Femur (tissue), 1 donor: ENCODE measurements at places on chromosomes 2 and 18.

GRCh38 chr2:121705390-121705789, 31.3 kb downstream of the NIFK start:
- no peak for DNase-seq

DNA sequence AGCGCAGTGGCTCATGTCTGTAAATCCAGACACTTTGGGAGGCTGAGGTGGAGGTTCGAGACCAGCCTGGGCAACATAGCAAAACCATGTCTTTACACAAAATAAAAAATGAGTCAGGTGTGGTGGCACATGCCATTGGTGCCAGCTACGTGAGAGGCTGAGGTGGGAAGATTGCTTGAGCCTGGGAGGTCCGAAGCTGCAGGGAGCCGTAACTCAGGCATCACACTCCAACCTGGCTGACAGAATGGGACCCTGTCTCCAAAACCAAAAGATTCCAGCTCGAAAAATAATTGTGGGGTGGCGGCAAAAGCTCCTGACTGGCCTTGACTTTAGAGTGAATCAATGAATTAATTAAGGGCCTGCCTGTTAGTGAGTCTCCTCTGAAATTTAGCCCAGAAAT, 1.2 kb upstream of the ALPP start:
- DNase-seq = no peak

DNA sequence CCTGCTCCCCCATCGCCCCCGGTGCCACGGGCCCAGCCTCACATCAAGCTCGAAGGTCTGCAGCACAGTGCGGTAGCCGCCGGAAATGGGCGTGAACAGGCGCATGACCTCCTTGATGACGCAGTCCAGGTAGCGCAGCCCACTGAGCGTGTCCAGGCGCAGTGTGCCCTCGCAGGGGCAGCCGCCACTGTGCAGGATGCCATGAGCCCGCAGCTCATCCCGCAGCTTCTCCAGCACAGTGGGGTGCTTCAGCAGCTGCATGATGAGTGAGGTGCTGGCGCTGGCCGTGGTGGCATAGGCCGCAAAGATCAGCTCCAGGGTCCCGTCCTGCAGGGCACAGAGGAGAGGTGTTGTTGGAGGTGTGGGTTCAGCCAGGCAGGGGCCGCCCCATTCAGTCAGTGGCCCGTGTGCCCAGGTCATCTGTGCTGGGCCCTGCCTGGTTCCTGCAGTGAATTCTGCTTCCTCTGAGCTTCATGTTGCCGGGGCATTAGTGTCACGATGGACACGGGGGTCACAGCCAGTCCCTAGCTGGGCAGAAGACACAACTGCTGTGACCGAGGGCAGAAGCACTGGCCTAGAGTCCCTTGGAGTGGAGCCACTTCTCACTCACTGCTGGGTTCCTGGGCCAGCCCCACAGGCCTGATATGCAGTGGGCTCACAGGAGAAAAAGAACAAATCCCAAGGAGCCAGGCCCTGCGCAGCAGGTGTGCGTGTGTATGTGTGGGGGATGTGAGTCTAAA, 14.5 kb downstream of the CYP26B1 start:
- DNase-seq = no peak

DNA sequence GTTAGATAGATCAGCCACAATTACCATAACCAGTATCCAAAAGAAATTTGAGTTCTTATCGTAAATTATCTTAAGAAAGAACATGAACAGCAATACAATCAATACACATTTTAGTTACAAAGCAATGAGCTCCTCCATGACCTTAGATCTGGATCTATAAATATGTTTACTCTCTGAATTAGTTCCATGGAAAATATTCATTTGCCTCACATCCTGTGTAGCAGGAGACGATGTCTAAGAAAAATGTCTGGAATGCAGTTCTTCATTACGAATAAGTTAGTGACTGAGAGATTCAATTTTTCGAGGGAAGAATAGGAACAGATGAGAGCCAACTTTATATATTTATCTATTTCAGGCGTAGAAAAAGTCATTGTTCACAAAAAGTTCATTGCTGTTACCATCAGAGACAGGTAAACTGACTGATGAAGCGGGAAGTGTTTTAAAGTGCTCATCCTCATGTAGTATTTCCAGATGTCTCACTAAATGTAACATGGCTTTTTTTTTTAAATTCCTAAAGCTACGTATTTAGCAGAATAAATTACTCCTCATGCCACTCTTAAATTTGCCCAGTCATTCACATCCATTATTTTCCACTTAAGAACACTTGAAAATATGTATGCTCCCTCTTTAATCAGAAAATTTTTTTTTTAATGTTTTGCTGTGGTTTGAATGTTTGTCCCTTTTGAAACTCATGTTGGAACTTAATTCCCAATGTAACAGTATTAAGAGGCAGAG, 106.5 kb upstream of the SCN1A start:
- DNase-seq = no peak

DNA sequence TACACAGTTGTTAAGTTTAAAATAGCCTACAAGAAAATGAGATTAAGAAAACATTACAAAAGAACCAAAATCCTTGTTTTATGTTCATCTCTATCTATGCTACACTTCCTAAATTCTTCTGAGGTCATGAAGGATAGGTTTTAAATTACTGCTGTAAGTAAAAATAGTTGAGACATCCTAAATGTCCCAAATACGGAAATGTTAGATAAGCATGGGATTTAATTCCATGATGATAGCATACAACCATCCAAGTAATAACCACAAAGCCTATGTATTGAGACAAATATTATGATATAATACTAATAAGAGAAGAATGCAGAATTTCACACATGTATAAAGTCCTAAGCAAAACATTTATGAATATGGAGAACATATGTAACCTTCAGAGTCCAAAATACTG, 34.1 kb downstream of the PIEZO2 start:
- DNase-seq = no peak

DNA sequence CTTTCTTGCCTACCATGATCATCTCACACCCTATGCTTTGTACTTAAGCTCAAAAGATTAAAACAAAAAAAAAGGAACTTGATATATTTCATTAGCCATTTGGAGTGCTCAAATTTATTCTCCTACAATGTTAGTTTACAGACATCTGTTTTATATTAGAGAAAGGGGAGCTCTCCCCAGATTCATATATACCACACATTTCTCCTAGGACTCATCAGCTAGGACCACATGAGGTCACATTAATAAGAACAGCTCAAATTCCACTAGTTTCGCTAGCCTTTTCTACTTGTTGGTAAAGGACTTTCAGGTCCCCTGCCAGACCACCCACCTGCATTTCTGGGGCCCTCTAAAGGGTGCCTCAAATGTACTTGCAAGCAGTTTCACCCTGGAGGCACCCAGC, 151.2 kb upstream of the MMADHC start:
- no peak for DNase-seq

DNA sequence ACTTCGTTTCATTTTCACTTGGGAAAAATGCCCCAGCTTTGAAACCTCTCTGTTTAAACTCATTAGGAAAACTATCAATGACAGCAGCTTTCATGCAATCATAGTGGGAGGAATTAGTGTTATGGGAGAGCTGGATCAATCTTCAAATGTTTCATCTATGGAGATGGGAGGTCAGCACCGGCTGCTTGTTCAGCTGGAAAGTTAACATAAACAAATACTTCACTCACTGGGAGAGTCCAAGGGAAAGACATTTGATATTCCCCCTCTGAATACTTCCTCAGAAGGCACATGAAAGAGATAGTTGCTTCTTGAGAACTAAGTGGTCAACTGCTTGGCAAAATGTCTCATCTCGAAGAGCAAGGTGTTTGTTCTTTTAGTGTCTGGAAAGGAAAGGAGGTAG, 7.3 kb downstream of the LYPD1 start:
- DNase-seq = no peak

GRCh38 chr2:134336352-134336751, 82.5 kb downstream of the MGAT5 start:
- no peak for DNase-seq

DNA sequence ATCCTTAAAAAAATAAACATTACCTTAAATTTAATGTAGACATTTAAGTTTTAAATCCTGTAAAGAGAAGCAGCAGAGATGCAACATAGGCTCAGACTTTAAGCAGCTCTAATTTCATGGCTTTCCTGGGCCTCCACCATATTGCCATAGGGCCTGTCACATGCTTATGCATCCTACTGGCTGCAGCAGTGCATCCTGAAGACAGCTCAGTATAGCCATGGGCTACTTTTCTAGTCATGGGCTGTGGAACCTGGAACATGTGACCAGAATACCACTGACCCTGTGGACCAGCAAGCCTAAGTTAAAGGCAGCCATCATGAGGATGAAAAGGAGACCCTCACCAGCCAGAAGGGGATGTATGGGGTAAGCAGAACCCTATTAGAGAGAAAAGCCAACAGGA, 10.7 kb downstream of the RMP24 start:
- no peak for DNase-seq

GRCh38 chr2:70073493-70073892, 13.8 kb upstream of the PCBP1 start:
- DNase-seq = no peak

DNA sequence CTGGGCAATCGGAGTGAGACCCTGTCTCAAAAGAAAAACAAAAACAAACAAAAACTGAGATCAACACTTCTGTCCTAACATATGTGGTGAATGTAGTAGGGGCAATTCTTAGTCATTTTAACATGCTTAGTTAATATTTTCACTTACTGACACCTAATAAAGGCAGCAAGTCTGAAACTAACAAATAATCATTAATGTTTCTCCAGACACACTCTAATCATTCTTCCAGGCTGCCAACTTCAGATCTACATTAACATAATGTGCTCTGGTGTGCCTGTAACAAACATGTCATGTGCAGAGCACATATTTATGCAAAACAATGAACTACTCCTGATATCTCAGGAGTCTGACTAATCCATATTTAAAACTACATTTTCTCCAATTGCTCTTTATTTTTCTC, 6.0 kb downstream of the KRCC1 start:
- DNase-seq = no peak

- peak; percentile 48 for DNase-seq
Observed at GRCh38 chr2:15560140-15560987, 770 bp downstream of the NBAS start.

DNA sequence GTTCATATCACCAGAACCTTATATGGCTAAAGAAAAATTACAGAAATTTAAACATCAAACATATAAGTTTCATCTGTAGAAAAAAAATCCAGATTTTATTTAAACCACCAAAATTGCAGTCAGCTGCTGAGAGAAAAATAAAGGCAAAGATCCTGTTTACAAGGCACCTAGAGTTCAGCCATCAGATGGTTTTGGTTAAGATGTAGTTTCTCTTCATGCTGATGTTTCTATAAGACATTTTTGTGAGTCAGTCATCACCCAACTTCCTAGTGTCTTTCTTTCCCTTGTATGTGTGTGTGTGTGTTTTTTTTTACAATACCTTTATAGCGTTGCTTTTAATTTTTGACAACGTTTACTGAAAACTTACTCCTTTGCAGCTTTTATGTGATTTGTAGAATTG, 26.1 kb upstream of the MMADHC start:
- DNase-seq = no peak

DNA sequence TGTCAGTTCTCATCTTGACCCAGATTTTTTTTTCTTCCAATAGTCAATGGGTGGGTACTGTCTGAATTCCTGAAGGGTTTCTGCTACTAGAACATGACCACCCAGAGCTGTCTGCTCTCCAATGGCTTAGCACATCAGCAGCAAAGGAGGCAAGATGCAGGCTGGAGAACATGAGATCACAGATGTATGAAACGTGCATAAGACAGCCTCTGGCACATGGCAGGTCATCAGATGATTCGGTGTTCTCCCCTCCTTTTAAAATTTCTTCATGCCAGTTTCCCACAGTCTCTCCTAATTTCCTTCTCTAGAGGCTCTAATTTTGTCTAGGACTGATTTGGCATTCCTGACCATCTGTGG, 359.3 kb upstream of the TNP1 start:
- DNase-seq = no peak

GRCh38 chr2:95277246-95277906, 3.1 kb downstream of the PROM2 start:
- DNase-seq = no peak

DNA sequence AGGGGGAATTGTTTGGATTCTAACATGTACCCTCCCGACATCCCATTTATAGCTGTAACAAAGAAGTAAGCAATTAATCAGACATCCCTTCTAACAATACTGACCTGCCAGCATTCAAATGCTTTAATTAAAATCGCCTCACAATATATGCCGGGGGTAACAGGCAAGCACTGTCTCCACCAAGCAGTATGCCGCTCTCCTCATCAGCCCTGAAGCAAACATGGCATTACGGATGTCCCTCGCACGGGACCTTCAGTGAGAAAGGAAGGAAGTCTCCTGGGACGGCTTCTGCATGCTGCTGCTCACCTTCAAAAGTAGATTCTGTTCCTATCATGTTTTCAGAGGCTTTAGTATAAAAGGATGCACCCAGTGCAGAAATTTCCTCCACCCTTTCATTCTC, 292.7 kb upstream of the POU3F3 start:
- DNase-seq = no peak

- no peak for DNase-seq
Observed at GRCh38 chr18:23838233-23838632, 149.0 kb downstream of the LAMA3 start.

DNA sequence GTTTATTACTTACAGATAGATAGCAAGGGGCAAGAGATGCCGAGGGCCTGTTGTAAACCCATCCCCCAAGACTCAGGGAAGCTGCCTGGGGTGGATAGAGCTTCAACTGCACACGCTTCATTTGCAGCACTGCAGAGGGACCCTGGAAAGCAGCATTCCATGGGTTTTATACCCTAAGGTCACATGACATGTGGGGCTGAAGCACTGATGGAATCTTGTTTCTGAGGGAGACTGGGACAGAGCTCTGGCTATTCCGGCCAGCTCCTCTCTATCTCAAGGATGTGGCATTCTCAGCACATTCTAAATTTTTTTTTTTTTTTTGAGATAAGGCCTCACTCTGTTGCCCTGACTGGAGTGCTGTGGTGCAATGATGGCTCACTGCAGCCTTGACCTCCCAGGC, 300.1 kb downstream of the MYCN start:
- DNase-seq = no peak

DNA sequence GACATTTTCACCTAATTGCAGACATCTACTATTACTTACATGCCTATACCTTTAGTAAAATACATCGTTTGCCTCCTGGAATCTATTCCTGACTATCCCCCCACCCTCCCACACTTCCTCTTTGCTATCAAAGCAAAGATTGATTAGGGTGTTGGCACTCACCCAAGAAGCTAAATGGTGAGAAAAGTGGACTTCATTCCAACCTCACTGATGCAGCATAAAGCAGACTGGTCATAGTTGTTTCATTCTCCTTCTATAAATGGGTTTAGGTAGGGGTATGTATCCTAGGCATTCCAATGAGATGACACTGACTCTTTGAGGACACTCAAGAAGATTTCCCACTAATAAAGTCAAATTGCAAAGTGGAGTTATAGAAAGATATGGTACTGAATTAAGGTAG, 97.4 kb downstream of the LRP1B start:
- no peak for DNase-seq

- DNase-seq = no peak
Observed at GRCh38 chr18:75529394-75529793, 101.9 kb upstream of the SMIM21 start.
